Activated naive CD8-positive, alpha-beta T cell treated with anti-CD3 and anti-CD28 coated beads, Interleukin-2, amount 50 U/mL, for 16 hours (primary cell): ENCODE measurements at places on chromosomes 4 and X.

GRCh38 chr4:54745031-54745770, 87.4 kb downstream of the KIT start:
- DNase-seq = no peak

- no peak for DNase-seq
Measured at GRCh38 chr4:181264893-181265292, 978.3 kb upstream of the TENM3 start.

GRCh38 chrX:125894947-125895346, 271.1 kb downstream of the DCAF12L2 start:
- no peak for DNase-seq

DNA sequence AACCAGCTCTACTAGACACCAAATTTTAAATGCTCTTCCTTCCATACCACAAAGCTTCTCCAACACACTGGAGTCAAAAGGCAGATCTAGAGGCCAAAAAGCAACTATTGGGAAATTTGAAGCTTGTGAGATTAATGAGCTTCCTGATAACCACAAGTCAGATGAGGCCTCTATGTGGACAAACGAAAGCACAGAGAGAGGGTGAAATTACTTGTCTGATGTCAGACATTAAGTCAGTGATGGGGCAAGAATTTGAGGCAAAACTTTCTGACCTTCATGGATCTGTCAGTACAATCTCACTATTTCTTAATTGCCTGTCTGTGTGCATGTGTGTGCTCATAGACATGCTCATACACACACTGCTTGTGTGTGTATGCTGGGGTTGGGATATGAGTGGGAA, 103.6 kb downstream of the GUCY2F start:
- DNase-seq = no peak

GRCh38 chrX:146109362-146109761, 291.7 kb downstream of the SLITRK2 start:
- no peak for DNase-seq

GRCh38 chrX:125202591-125203248, 117.0 kb upstream of the TEX13C start:
- DNase-seq = no peak

- DNase-seq = no peak
Measured at GRCh38 chr4:41934514-41934900, 722 bp upstream of the TMEM33 start.

DNA sequence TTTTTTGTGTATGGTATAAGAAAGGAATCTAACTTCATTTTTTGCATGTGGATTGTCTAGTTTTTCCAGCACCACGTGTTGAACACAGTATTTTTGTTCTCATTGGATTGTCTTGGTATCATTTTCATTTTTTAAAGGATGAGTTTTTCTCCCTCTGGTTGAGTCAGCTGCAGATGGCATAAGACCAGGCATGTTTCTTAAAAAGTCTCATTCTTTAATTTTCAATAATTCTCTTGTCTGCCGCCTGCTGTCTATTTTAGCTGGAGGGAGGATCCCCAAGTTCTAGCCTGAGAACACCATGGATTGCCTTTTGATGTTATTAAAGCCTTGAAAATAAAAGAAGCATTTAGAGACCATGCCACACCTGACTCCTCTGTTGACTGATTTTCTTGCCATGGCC, 263.8 kb downstream of the ARHGAP24 start:
- DNase-seq = no peak

GRCh38 chr4:7646384-7647061, 211.8 kb upstream of the PSAPL1 start:
- no peak for DNase-seq

- no peak for DNase-seq
Measured at GRCh38 chr4:150514709-150515108, 67.2 kb upstream of the MAB21L2 start.

DNA sequence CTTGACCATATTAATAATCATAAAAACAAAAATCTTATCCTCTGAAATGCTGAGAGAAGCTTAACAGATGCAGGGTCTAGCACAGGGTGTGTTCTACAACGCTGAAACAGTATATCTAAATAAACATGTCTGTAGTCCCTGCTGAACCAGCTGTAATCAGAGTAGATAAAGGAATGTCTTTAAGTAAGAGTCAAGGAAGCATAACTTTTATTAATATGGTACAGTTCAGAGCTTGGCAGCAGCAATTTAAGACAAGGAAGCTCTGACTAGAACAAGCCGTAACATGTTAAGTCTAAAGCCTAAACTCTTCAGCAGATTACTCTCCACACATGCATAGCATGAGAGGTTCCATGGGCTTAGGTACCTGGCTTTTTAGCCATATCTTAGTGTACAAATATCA, 36.1 kb downstream of the NFKB1 start:
- DNase-seq = no peak

- DNase-seq = no peak
Measured at GRCh38 chr4:104217526-104217925, 277.2 kb downstream of the CXXC4 start.

- DNase-seq = no peak
Measured at GRCh38 chr4:87783781-87784180, 15.6 kb upstream of the IBSP start.

GRCh38 chr4:5999830-6000365, 18.3 kb downstream of the C4orf50 start:
- no peak for DNase-seq

DNA sequence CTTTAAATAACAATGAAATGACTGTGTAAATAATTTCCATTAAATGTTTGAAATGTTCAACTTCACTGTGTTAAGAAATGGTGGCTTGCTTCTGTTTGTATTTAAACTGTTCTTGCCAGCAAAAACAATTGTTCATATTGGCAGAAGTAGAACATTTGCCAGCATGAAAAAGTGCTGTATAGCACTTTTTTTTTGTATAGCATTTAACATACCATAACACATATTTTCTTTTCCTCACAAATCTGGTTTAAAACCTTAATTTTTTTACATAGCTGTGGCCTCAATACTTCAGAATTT, 94.1 kb downstream of the COX18 start:
- DNase-seq = no peak

DNA sequence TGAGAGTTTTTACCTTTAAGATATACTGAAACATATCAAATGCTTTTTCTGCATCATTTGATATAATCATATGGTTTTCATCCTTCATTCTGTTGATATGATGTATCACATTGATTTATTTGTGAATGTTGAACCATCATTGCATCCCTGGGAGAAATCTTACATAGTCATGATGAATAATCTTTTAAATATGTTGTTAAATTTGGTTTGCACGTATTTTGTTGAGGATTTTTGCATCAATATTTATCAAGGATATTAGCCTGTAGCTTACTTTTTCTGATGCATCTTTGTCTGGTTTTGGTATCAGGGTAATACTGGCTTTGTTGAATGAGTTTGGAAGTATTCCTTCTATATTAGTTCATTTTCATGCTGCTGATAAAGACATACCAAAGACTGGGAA, 541.4 kb downstream of the TLL1 start:
- no peak for DNase-seq

DNA sequence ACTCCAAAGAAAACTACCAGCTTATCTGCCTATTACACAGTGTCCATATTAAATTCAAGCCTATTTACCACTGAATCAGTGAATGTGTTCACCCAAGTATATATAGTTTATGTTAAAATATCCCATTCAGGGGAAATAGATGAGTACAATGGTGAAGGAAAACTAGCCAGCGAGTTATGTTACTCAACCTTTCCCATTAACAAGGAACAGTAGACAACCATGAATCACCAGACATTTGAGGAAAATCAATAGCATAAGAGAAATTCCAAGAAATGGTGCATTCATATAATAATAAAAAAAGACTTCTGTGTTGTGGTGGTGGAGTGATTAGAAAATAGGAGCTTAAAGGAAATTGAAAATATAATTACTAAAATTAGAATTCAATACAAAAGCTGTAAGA, 21.3 kb downstream of the IQCM start:
- DNase-seq = no peak

DNA sequence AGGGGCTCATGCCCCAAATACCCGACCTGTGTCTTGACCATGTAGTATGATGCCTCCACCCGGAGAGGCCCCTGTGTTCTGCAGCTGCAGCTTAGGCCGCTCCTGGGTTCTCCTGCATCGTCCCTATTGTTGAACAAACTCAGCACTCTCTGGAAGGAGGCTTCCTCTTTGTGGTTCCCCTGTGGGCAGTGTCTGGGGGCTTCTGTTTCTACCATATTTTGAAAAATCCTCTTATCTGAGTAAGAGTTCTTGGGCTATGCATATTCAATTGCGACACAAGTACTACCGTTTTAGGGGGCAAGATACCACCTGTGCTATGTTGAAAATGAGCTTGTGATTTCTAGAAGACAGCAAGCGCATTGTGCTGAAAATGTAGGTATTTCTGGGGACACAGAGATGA, 276.6 kb downstream of the DHRSX start:
- DNase-seq = no peak

GRCh38 chrX:130296297-130296678, 27.6 kb upstream of the ZNF280C start:
- DNase-seq = no peak

- DNase-seq = peak; percentile 35
Measured at GRCh38 chr4:83282049-83282535, 2.5 kb downstream of the COQ2 start.

DNA sequence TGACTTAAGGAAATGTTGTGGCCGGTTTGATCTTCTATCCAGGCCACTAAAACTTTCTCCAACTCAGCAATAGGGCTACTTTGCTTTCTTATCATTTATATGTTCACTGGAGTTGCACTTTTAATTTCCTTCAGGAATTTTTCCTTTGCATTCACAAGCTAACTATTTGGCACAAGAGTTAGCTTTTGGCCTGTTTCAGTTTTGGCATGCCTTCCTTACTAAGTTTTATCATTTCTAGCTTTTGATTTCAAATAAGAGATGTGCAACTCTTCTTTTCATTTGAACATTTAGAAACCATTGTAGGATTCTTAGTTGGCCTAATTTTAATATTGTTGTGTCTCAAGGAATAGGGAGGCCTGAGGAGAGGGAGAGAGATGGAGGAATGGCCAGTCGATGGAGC, 79.8 kb upstream of the TLL1 start:
- no peak for DNase-seq

DNA sequence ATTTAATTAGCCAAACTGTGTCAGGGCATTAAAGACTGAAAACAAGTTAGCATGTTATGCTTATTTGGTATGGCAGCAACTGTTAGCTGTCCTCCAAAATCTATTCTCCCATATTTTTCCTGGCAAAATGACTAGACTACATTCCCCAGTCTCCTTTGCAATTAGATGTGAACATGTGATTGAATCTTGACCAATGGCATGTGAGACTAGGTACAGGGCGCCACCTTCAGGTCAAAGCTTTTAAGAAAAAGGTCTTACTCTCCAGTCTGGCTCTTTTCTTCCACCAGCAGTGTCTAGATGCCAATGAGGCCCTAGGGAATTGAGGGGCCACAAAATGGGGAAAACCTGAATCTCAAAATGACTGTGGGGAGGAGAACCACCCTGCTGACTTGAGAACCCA, 408.2 kb downstream of the SMARCA1 start:
- DNase-seq = no peak

GRCh38 chrX:72305286-72306084, at the start of gene CITED1:
TSS of gene CITED1 (minus strand) at chrX:72305914. CDS start at chrX:72302869, 3,045 bp downstream.
- DNase-seq = no peak

- DNase-seq = no peak
Measured at GRCh38 chrX:94932278-94932965, 1258.4 kb downstream of the FAM133A start.

DNA sequence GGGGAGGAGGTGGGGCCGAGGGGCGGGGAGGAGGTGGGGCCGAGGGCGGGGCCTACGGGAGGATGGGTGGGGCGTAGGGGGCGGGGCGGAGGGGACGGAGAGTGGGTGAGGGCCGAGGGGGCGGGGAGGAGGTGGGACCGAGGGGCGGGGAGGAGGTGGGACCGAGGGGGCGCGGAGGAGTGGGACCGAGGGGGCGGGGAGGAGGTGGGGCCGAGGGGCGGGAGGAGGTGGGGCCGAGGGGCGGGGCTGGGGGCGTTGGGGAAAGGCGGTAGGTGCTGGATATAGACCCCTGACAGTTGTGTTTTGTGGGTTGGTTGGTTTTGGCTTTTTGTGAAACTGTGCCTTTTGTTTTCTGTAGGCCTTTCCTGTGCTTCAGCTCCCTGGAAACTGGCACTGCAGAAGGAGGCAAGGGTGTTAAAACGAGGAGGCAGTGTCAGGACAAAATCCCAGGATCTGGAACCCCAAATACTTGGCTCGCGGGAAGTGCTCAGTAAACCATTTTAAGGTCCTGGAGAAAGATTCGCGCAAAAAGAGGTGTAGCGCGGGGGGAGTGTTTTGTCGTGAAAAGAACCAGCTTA, 580 bp upstream of the MMGT1 start:
- peak; percentile 29 for DNase-seq

DNA sequence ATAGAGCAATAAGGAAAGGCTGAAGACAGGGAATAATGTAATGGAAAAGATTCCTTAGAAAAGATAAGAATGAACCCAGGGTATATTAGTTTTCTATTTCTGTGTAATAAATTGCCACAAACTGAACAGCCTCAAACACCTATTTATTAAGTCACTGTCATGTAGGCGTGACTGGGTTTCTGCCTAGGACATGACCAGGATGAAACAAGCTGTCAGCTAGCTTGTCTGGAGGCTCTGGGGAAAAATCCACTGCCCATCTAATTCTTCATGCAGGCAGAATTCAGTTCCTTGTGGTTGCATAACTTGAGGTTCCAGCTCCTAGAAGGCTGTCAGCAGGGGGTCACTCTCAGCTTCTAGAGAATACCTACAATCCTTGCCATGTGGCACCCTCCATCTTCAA, 277.7 kb downstream of the TMA16 start:
- no peak for DNase-seq

DNA sequence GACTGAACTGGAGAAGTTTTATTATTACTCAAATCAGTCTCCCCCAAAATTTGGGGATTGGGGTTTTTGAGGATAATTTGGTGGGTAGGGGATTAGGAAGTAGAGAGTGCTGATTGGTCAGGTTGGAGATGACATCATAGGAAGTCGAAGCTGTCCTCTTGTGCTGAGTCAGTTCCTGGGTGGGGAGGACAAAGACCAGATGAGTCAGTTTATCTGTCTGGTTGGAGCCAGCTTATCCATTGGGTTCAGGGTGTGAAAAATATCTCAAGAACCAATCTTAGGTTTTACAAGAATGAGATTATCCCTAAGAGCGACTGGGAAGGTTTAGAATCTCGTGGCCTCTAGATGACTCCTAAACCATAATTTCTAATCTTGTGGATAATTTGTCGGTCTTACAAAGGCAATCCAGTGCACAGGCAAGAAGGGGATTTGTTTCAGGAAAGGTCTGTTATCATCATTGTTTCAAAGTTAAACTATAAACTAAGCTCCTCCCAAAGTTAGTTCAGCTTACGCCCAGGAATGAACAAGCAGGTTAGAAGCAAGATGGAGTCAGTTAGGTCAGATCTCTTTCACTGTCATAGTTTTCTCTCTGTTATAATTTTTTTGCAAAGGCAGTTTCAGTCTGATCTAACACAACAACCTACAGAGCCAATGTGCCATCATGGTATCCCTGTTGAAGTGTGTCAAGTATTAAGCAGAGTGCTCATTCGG, 274.5 kb downstream of the SLC7A11 start:
- no peak for DNase-seq

DNA sequence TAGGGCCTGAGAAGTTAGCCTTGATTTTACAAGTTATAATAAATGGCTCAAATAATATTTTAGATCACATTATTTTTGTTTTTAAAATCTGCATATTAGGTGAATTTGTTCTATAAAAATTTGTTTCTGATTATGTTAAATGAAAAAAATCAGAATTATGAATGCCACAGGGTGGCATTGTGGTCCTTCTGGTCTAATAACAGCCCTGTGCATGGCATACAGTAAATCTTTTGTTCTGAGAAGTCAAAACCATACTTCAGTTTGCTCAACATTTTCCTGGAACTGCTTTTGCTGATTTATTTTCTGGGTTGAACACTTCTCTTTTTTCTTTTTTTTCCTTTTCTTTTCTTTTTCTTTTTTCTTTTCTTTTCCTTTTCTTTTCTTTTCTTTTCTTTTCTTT, 101.0 kb upstream of the UBQLN2 start:
- DNase-seq = no peak
